AG09319 (cell line): ENCODE measurements at places on chromosomes 16 and 17.

- DNase-seq, result no peak
Observed at GRCh38 chr17:35645923-35646322, 58.8 kb downstream of the AP2B1 start.

GRCh38 chr17:68598074-68598473, 3.1 kb downstream of the FAM20A start:
- DNase-seq, result no peak

DNA sequence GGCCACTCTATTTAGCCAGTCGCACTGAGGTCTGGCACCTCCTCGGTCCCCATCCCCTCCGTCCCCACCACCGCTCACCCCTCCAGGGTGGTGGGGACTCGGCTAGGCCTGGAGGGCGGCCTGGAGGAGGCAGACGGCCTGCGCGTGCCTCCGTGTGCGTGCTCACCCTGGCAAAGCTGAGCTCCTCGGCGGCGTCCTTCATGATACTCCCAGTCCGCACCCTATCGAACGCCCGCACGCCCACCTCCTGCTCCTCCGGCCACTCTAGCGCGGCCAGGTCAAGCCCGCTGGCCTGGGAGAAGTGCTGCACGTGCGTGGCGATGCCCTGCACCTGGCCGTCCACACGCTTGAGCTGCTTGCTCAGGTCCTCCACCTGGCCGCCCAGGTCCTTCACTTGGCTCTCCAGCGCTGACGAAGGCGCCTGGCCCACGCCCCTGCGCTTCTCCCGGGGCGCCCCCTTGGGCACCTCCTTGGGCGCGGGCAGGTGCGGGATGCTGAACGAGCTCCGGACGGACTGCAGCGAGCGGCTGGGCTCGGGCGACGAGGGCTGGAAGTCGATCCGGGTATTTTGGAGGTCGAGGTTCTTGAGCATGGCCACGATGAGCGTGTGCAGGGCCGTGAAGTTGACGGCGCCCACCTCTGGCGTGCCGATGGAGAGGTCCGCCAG, 644 bp downstream of the QRICH2 start:
- no peak for DNase-seq

- no peak for DNase-seq
Observed at GRCh38 chr17:14373614-14374259, 72.9 kb downstream of the HS3ST3B1 start.

- DNase-seq, result no peak
Observed at GRCh38 chr16:87484487-87485331, 8.1 kb downstream of the ZCCHC14 start.

DNA sequence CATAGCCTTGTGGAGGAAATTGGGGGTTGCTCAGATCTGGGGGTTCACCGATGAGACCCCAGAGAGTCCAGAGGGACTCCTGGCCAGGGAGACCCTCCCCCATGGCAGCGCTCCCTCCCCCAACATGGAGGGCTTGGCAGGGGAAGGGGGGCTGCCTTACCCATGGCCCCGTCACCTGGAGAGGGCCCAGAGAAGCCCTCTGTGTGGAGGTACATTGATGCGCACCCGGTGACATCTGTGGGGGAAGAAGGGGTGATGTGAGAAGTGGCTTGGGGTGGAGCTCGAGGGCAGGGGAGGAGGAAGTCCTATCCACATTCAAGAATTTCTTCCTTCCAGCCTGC, 16.2 kb downstream of the ETV4 start:
- no peak for DNase-seq

- DNase-seq, result no peak
Observed at GRCh38 chr16:56414366-56414765, 11.0 kb downstream of the AMFR start.

- no peak for DNase-seq
Observed at GRCh38 chr16:74580833-74581232, 26.1 kb downstream of the GLG1 start.

DNA sequence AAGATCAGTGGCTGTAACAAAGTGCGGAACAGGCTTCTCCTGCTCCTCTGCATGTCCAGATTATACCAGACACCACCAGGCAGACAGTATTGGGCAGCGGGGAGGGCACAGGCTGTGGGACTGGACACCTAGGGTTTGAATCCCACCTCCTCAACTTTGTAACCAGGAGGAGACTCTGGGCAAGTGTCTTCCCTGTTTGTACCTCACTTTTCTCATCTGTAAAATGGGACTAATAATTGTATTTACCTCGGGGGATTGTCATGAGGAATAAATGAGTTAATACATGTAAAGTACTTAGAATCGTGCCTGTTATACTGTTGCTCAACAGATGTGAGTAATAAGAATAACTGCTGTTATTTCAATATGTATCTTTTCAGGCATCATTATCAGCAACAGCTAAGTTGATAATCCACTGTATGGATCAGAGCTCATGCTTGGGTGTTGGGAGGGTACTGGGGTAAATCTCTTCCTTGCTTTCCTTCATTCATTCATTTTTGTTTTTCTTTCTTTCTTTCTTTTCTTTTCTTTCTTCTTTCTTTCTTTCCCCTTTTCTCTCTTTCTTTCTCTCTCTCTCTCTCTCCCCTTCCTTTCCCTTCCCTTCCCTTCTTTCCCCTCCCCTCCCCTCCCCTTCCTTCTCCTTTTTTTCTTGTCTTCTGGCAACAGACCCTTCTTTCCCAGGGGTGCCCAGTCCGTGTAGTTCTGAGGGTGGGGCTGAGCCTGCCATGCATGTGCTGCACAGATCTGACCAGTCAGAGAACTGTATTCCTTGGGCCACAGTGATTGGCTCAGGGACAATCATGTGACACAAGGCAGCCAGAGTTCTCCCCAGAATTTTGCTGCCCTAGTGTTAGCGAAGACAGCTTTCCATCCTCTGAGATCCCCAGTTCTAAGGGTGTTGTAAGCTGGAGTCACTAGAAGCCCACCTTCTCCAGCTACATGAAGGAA, 25.3 kb upstream of the BRD7 start:
- DNase-seq, result no peak

DNA sequence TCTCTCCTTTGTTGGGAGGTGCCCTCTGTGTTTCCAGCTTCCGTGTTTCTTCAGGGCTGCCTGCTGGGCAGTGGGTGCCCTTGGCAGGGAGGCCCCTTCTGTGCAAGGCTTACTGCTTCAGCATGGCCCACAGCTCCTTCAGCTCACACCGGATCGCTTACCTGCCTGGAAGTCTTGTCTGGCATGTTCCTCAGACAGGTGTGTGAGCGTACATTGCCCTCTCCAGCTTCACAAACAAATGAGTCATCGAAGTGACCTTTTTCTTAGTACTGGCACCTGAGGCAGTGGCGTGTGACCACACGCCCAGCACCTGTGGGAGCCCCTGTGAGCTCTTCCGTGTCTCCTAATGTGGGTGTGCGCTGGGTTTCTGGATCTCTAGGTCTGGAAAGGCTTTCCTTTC, 3.5 kb downstream of the RAB40C start:
- DNase-seq, result no peak

DNA sequence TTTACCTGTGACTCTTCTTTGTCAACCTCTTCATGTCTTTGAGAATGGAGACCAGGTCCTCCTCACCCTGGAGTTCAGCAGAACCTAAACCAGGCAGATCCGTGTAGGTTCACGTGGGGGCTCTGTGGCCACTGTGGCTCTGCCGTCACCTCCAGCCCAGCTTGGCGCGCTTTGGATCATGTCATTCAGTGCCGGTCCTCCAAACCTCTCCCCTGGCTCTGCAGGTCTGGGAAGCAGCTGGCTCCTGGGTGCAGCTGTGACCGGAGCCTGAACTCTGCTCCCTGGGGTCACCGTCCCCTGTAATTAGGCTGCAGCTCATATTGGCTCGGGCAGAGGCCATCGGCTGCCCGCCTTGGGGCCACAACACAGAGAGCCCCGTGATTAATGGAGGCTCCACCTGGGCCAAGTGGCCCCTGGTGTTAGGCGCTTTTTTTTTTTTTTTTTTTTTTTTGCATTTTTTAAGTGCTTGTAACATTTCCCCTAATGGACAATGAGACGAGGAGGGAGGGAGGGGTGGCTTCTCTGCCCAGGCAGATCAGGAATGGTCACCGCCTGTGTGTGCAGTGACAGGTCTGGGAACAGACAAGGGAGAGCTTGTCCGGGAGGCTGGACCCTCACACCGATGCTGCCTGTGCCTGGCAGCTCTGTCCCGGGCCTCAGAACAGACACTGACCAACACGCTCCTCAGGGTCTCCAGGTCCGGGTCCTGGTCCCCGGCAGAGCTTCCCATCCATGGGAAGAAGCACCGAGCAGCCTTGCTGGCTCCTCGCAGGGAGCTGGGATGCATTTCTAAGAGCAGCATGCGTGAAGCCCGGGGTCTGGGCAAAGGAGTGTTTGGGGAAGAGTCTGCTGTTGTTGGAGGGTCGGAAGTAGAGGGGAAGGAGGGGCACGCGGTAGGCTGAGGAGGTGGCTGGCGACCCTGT, 247.9 kb downstream of the SEC14L1 start:
- DNase-seq, result no peak

DNA sequence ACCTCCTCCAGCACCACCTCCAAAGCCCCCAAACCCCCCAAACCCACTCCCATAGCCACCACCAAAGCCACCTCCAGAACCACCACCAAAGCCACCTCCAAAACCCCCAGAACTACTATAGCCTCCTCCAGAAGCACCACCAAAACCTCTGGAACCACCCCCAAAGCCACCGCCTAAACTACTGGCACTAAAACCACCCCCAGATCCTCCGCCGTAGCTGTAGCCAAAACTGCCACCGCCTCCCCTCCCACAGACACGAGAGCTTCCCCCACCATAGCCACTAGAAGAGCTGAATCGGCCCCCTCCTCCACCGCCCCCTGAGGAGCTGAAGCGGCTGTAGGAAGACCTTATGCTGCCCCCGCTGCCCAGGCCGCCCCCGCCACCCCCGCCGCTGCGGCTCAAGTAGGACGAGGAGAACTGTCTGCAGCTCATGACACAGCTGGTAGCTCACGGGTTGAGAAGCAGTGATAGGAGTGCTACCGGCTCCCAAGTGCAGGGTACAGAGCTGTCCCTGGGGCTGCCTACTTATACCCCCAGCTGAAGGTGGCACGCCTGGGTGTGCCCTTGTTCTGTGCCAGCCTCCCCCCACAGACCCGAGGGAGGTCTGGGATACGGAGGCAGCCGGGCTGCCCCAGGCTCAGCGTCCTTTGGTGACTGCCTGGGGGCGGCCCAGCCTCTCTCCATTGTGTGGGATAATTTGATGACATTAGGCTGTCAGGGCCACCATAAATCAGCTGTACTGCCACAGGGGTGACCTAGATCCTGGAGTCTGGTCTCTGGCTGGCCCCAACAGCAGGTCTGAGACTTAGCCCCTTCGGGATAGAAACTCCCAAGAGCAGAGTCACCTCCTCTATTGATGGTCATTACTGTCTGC, at the start of gene KRT9:
KRT9 (minus strand) TSS at position 499 of the 874 bp plus-strand sequence; CDS start at position 432, 67 bp downstream.
- no peak for DNase-seq

GRCh38 chr16:73025856-73026210, 22.1 kb downstream of the ZFHX3 start:
- no peak for DNase-seq

GRCh38 chr16:69941251-69942098, 9.7 kb upstream of the CLEC18A start:
- DNase-seq, result no peak

- no peak for DNase-seq
Observed at GRCh38 chr17:21524211-21524591, 148.0 kb downstream of the KCNJ12 start.

- no peak for DNase-seq
Observed at GRCh38 chr17:82480318-82480717, 21.8 kb downstream of the NARF start.

DNA sequence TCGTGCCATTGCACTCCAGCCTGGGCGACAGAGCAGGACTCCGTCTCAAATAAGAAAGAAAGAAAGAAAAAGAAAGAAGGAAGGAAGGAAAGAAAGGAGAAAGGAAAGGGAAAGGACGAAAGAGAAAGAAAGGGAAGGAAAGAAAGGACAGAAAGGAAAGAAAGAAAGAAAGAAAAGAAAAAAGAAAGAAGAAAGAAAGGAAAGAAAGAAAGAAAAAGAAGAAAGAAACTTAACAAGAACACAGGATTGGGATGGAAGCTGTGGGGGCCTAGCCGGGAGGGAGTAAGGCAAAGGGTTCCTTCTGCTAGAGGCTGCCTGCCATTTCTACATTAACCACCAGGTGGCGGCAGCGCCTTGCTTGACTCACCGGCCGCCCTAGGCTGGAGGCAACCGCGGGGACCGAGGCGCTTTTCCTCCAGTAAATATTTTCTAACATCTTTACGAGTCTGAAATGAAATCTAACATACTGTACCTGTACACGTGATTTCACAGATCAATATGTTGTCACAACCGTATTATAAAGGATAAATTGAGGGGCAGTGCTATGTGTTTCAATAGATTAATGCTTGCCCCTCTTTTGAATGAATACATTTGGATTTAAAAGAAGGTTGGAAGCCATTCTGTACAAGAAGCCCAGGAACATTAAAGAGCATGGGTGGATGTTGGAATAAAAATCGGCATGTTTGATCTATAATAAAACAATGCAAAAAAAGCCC, 6.1 kb downstream of the GJD3 start:
- peak; percentile 59 for DNase-seq

GRCh38 chr16:47504599-47504998, 43.5 kb downstream of the PHKB start:
- DNase-seq, result no peak

GRCh38 chr16:5622234-5622884, 524.8 kb upstream of the EEF2KMT start:
- no peak for DNase-seq

GRCh38 chr17:6299275-6299674, 135.6 kb downstream of the AIPL1 start:
- DNase-seq, result no peak

GRCh38 chr17:82118815-82119380, 20.9 kb upstream of the FASN start:
- DNase-seq, result no peak

- no peak for DNase-seq
Observed at GRCh38 chr16:20242568-20243255, 84.6 kb downstream of the GP2 start.

GRCh38 chr16:67708368-67708771, 10.7 kb downstream of the GFOD2 start:
- no peak for DNase-seq

GRCh38 chr17:2344528-2344927, 7.2 kb downstream of the SGSM2 start:
- DNase-seq, result no peak

GRCh38 chr16:56068816-56069215, 122.5 kb upstream of the GNAO1 start:
- no peak for DNase-seq

DNA sequence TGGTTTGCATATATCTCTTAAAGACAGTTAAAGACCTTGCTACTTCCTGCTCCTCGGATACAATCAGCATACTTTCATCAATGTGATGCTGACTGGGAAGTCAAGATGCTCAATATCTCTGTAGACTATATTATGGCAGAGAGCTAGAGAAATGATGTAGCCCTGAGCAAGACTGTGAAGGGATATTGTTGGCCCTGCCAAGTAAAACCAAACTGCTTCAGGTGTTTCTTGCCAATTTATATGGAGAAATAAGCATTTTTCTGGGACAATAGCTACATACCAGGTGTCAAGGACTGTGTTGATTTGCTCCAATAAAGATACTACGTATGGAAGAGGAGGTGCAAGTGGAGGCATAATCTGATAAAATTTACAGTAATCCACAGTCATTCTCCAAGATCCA, 4.7 kb upstream of the EFCAB5 start:
- no peak for DNase-seq

DNA sequence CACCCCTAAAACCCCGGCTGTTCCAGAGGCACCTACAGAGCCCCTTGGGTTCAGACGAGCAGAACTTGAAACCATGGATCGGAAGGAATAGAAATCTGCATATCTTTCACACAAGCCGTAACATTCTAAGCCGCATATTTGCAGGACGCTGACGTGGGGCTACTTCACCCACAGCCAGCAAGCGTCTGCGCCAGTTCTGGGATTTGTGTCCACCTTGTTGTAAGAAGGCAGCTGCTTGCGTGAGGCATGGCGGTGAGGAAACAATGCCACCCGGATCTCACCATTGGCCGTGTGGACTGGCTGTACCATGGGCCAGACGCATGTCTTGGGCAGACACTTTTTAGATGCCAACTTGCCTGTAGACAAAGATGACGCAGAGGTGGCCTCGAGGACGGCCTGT, 34.5 kb downstream of the TNFRSF13B start:
- no peak for DNase-seq
